ENCODE measurements at places on chromosomes 2 and 18.

- DNase-seq: no peak
Measured at GRCh38 chr2:166338831-166339339, 36.9 kb downstream of the SCN9A start.

- DNase-seq: no peak
Measured at GRCh38 chr2:191411472-191411871, 166.3 kb downstream of the MYO1B start.

- no peak for DNase-seq
Measured at GRCh38 chr2:23271230-23271629, 113.7 kb upstream of the KLHL29 start.

DNA sequence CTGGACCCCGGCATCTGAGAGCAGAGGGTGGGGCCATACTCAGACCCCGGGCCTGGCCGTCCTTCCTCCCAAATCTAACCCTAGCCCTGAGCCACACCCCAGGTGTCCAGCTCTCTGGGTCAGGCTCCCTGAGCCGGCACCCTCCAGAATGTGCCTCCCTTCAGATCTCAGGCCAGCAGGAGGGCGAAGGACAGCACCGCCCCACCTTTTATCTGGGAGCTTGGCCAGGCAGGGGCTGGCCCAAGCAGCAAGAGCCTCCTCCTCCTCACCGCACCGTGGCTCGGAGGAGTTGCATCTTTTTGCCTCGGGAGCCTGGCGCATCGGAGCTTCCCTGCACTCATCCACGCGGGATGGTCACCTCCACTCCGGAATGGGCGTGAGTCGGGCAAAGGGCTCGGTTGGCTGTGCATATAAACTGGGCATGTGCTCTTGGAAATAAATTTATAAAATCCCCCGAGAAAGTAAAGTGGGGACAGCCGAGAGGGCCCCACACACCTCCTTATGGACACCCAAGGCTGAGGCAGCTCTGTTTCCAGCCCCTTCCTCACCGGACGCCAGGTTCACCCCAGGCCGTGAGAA, 69.1 kb upstream of the CTDP1 start:
- DNase-seq: no peak

- DNase-seq: no peak
Measured at GRCh38 chr18:79406708-79407107, 11.0 kb downstream of the NFATC1 start.

GRCh38 chr2:25230198-25230947, 62.0 kb upstream of the POMC start:
- no peak for DNase-seq

DNA sequence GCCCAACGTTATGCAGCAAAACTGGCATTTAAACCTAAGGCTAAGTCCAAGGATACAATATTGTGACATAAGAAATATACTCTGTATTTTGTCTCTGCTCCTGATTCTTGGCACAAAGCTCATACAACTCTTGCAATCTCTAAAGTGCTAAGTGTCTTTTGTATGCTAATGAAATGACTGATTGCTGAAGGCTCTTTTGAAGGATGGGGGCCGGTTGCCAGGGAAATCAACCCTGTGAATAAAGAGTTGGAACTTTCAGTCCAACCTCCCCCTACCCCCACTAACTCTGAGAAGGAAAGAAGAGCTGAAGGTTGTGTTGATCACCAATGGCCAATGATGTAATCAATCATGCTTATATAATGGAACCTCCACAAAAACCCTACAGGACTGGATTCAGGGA, 40.3 kb downstream of the SESTD1 start:
- no peak for DNase-seq

- no peak for DNase-seq
Measured at GRCh38 chr18:74739926-74740325, 142.3 kb downstream of the ZNF407 start.

GRCh38 chr2:229160180-229160579, 110.9 kb downstream of the PID1 start:
- no peak for DNase-seq

DNA sequence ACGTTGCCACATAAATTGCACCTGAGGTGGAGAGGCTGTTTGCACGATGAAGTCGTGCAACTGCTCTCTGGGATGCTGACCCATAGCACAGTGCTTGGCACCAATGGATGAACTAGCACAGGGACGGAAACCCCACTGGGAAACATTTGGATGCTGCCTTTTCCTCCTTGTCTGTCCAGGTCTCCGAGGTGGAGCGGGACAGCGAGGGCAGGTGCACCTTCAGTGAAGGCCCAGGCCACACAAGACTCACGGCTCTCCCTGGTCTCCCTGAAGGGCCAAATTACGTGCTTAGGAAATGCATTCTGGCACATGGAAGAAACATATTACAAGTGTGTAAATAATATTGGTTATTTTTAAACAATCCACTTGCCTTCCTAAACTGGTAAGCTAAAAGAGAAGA, 70.3 kb downstream of the TPO start:
- DNase-seq: no peak

DNA sequence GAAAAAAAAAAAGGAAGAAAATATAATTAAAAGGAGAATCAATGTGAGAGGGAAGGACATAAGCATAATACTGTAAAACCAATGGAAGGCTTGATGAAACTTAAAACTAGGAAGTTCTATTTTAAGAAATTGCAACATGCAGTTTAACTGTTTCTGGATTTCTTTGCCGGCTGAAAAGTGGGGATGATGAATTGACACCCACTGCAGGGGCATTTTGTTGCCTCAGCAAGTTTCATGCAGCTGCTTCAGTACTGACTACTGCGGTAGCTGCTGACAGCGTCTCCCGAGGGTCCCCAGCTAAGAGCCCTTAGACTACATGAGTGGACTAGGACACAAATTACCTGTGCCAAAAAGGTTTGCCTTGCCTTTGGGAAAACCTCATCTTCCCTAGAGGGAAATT, 69.2 kb downstream of the B3GNT2 start:
- DNase-seq: no peak

- no peak for DNase-seq
Measured at GRCh38 chr2:130376433-130377293, 20.8 kb downstream of the PTPN18 start.

- DNase-seq: no peak
Measured at GRCh38 chr2:86703704-86704361, 16.3 kb upstream of the RMND5A start.

DNA sequence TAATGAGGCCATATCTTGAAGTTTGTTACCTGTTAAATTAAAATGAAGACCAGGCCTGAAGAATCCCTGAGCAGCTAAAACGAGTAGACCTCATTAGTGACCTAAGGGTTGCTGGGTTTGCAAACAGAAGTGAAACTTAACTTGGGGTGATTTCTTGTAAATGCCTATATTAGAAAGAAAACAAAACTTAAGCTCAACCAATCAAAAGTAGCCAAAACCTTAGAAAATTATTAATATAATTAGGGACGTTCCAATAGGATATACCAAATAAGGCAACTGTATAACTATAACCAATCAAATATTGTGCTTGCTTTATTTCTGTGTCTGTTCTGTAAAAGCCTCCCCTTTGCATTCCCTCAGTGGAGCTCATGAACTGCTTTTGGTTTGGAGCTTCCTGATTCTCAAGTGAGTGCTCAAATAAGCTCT, 137.9 kb upstream of the VRK2 start:
- DNase-seq: no peak

- no peak for DNase-seq
Measured at GRCh38 chr18:32244881-32245280, 55.0 kb downstream of the MEP1B start.

- DNase-seq: no peak
Measured at GRCh38 chr2:118841828-118842461, 5.5 kb downstream of the EN1 start.

DNA sequence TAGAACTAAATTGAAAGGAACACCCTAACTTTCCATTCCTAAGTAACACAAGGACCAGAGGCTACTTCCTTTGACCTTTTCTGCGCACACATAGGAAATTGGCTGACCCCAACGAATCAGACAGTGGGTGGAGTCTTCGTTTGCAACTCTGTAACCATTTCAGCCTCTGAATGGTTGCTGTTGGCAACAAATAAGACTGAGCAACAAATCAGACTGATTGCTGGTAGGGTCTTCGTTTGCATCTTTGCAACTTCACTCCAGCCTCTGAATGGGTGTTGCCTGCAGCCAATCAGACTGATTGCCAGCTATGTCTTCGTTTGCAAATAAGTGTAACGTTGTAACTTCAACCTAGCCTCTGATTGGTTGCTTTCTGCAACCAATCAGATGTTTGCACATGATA, 34.6 kb downstream of the USP40 start:
- DNase-seq: no peak

- DNase-seq: no peak
Measured at GRCh38 chr2:159976527-159977160, 85.8 kb downstream of the PLA2R1 start.

DNA sequence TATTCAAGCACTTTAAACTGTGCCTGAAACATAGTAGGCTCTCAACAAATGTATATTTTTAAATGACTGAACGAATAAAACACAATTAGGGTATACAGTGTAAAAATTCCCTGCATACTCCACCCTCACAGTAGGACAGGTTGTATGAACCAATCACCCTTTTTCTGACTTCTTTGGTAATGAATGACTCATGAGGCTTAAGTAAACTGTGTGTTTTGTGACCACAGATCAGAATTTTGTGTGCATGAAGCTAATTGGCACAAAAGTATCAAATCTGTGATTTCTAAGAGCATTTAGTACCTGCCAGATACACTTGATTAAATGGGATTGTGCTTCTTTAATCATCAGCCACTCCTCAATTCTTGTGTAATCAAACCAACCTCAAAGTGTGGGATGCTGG, 109.9 kb upstream of the MAP4K3 start:
- DNase-seq: no peak

DNA sequence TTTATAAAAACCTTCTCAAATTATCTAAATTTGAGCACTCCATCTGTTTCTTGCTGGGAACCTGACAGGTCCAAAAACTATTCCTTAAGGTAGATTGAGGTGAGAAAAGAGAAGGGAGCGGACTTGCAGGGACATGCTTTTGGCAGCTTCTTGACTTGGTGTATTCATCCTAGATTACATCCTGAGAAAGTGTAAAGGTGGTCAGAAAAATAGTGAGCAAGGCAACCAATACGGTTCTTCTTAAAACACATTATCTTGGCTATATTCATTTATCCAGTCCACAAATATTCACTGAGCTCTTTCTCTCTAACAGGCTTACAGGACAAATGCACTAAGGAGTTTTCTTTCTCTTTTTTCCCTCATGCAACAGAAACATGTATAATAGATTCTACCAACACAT, 230.0 kb downstream of the LRP1B start:
- DNase-seq: no peak

GRCh38 chr2:5539282-5540165, 152.7 kb upstream of the SOX11 start:
- DNase-seq: no peak

DNA sequence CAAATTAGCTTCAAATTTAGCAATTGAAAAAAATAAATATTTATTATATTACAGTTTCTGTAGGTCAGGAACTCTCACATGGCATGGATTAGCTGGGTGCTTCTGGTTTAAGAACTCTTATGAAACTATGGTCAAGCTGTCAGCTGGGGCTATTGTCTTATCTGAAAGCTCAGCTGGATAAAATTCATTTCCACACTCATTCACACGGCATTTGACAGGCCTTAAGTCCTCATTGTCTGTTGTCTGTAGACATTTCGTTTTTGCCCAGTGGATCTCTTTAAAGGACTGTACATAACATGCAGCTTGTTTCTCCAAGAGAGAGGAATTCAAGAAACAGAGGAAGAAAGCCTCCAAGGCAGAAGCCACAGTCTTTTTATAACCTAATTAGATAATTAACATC, 1556.8 kb upstream of the SLC39A10 start:
- no peak for DNase-seq

- DNase-seq: no peak
Measured at GRCh38 chr2:8595811-8596600, 85.8 kb upstream of the ID2 start.

- DNase-seq: no peak
Measured at GRCh38 chr2:72953976-72954375, 36.7 kb downstream of the EMX1 start.

DNA sequence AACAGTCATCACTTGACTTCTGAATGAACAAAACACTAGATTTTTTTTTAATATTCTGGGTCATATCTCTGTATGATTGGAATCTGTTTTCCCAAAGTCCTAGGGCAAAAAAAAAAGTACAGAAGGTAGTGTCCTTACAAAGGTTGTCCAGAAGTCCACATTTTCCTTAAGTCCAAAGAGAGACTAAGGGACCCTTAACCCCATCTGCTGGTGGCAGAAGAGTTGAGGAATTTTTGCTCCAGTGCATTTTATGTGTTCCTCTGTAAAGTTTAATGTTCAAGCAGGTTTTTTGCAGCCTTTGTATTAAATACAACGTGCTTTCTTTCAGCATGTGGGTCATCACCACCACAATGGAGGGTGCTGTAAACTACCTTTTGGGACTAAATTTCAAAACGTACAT, 215.9 kb downstream of the SP3 start:
- DNase-seq: no peak

DNA sequence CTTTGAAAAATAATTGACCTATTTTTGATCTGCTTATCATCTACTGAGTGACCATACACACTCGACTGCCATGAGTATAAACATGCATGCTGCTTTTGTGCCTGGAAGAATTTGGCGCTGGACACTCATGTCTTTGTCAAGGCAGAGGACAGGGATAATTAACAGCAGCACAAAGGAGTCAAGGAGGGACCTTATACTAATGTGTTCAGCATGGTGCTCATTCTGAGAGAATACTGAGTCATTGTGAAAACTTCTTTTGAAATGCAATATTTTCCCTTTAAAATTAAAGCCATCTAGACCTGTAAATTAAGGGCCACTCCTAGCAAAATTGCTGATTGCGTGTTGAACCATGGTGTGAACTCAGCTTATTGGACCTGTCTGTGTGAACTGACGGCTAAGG, 116.3 kb downstream of the ZNF532 start:
- DNase-seq: no peak

DNA sequence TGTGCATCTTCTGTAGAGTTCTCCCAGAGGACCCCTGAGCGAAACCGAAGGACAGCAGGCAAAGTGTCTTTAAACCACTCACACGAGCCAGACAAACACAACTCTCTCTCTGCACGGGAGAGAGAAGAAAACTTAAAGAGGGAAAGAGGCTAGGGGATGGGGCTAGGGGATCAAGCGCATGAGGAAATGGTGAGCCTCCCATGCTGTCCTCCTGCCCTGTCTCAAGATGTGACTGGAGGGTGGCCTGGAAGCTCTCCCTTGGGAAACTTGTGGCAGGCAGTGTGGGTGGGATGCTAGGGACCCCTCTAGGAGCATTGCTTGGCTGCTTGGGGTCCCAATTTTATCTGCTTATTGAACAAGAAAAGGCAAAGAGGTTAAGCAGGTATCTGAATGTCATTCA, 44.5 kb downstream of the CYP26B1 start:
- no peak for DNase-seq

DNA sequence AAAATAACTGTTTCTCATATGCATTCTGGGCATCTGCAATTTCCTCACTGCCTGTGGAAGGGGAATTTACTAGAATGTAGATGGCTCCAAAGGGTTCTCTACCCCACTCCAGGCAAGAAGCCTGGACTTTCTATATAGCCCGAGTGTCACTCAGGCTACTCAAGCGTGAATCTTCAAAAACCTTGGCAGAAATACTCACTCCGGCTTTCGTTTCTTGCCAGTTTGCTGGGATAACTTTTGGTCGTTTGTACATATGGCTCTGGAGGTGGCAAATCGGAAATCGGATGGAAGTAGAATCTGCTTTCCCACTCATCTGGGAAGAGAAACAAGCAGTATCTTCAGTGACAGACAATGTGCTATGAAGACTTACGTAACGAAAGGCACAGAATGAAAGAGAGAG, 30.7 kb downstream of the WIPF1 start:
- DNase-seq: no peak

GRCh38 chr18:64234321-64234720, 85.4 kb upstream of the LINC00305 start:
- DNase-seq: no peak

Measured in frontal cortex (tissue), 4 donors.